Activated T-helper 1 cell treated with anti-CD3 and anti-CD28 coated beads, Interleukin-12 subunit alpha, Interleukin-12 subunit beta, Interleukin-2, Interleukin-4 antibody, amounts not matched to agents 30 ng/mL and 10 ng/mL and 1 ng/mL, durations not matched to agents 14 hours and 24 hours and 36 hours (primary cell): ENCODE measurements at places on chromosomes 4 and X. TPM values are rescaled to one million over a fixed set of nuclear protein-coding genes. Genes with fewer than 3 reads are reported as not detected.
A peak's percentile ranks its signal among the peaks of the same experiment; 100 is the strongest.

GRCh38 chr4:1842993-1843448 lies 12.9 kb downstream of the LETM1 start:
- DNase-seq = no peak
- peaks cover 30% of the 10 kb centered on the region for H3K36me3 ChIP-seq
- peaks cover 17% of the 10 kb centered on the region for H3K4me1 ChIP-seq
- H3K4me3 ChIP-seq = no peak overlapping the region
- H3K27me3 ChIP-seq = no peaks in the 10 kb centered on the region
- H3K27ac ChIP-seq = no peak overlapping the region

- H3K36me3 ChIP-seq = no peaks in the 10 kb centered on the region
- no peaks in the 10 kb centered on the region for H3K27me3 ChIP-seq
- H3K4me3 ChIP-seq = no peak overlapping the region
These were observed 48.6 kb upstream of the RASL11B start for GRCh38 chr4:52813546-52813945.

Gene COL25A1
- total RNA-seq = not detected in 2 replicates

DNA sequence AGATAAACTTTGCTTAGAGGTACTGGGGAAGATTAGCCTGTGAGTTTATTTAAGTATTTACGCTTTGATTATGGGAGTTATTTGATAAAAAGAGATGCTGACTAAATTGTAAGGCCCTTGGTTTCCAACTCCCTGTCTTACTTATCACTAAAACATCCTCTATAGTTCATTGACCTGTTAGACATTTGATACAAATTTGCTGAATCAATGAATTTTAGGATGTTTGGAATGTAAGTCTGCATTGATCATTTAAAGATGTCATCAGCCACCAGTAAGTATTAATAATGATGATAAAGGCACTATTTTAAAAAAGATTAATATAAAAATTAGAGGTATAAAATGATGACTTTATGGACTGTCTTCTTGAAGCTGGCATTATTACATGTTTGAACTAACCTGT lies 340.6 kb downstream of the SPRY1 start:
- H3K4me1 ChIP-seq = no peaks in the 10 kb centered on the region
- H3K27me3 ChIP-seq = peaks cover 2% of the 10 kb centered on the region
- no peak overlapping the region for H3K27ac ChIP-seq
- H3K4me3 ChIP-seq = no peak overlapping the region
- DNase-seq = no peak

- H3K4me3 ChIP-seq = no peak overlapping the region
- no peak for DNase-seq
- H3K27me3 ChIP-seq = peaks cover 5% of the 10 kb centered on the region
- no peaks in the 10 kb centered on the region for H3K36me3 ChIP-seq
These were observed 13.5 kb downstream of the DCHS2 start for GRCh38 chr4:154478128-154478527.

DNA sequence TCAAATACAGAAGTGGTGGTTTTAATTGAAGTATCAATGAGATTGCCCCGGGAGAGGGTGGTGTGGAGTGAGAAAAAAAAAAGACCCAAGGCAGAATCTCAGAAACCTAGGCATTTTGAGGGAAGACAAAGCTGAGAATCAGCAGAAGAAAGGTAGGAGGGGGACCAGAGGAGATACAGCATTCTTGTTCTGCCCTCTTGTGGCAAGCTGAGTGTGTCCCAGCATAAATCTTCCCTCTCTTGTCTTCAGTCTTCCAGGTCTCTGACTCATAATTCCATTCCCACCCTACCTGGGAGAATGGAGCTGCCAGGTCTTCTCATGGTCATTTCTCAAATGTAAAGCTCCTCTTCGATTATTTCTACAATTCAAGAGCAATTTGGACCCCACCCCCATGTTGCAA lies 32.7 kb upstream of the MAGED1 start:
- peaks cover 6% of the 10 kb centered on the region for H3K4me1 ChIP-seq
- H3K27me3 ChIP-seq = no peaks in the 10 kb centered on the region
- H3K4me3 ChIP-seq = no peak overlapping the region
- H3K36me3 ChIP-seq = peaks cover 9% of the 10 kb centered on the region
- no peak overlapping the region for H3K27ac ChIP-seq

Gene MSX1
- total RNA-seq = not detected in 2 replicates

DNA sequence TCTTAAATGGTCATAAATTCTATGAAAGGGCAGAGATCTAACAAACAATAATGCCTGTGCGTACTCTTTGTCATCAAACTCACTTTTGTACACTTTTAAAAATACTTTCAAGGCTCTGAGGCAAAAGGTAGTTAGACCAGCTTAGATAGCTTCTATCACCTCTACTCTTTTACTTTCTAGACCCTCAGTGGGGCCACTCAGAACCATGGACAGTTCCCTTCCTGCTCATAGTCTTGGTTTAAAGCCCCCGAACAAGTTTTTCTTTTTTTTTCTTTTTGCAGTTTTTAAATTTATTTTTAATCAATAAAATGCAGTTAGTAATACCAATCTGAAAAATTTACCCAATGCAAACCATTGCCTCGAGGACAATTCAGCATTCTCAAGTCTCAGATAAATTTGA lies 460.5 kb upstream of the CNKSR2 start:
- no peak for DNase-seq
- no peaks in the 10 kb centered on the region for H3K4me1 ChIP-seq
- H3K36me3 ChIP-seq = no peaks in the 10 kb centered on the region
- no peak overlapping the region for H3K4me3 ChIP-seq
- no peaks in the 10 kb centered on the region for H3K27me3 ChIP-seq

GRCh38 chr4:138673053-138673452 lies 342.5 kb upstream of the NOCT start:
- H3K4me3 ChIP-seq = no peak overlapping the region
- no peak overlapping the region for H3K27ac ChIP-seq
- no peaks in the 10 kb centered on the region for H3K36me3 ChIP-seq
- peaks cover 5% of the 10 kb centered on the region for H3K27me3 ChIP-seq
- no peak for DNase-seq
- H3K4me1 ChIP-seq = no peaks in the 10 kb centered on the region

DNA sequence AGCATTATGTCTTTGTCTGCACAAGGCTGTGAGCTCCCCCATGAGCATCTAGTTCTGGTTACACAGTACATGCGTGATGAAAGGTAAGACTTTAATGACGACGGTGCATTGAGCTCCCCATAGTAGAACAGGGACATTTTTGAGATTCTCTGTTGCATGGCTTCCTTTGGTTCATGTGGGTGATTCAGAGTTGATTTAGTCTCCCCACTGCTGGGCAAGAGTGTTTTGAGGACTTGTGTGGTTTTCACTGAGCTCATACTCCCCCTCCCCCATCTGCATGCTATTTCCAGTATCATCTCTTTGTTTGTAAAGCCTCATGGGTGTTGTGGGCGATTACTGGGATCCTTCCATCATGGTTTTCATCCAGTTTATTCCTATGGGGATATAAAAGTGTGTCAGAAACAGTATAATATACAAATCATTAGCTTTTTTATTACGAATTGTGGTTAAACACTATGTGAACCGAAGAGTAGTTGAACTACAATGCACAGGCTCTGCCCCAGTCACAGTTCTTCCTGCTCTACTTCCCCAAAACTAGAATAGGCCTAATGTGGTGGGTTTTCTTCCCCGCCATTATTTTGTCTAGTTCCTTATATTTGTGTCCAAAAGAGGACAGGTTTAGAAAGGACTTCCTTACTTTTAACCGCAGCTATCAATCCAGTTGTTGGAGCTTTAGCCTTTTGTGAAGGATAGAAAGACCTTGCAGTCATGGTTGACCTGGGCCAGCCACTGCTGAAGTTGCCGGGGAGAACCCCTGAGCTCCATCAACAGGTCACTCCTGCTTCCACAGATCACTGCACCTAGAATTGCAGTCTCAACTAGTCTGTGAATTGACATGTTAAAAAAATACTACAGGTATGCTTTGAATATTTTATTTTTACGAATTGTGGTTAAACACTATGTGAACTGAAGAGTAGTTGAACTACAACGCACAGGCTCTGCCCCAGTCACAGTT lies 30.4 kb downstream of the KIT start:
- no peaks in the 10 kb centered on the region for H3K36me3 ChIP-seq
- H3K27ac ChIP-seq = no peak overlapping the region
- no peak for DNase-seq
- no peak overlapping the region for H3K4me3 ChIP-seq
- peaks cover 6% of the 10 kb centered on the region for H3K4me1 ChIP-seq

Gene ASB5
- total RNA-seq = not detected in 2 replicates

GRCh38 chr4:38371391-38371851 lies 292.6 kb upstream of the KLF3 start:
- H3K27me3 ChIP-seq = peaks cover 7% of the 10 kb centered on the region
- H3K36me3 ChIP-seq = no peaks in the 10 kb centered on the region
- DNase-seq = no peak
- H3K4me1 ChIP-seq = no peaks in the 10 kb centered on the region

- no peaks in the 10 kb centered on the region for H3K36me3 ChIP-seq
- H3K4me1 ChIP-seq = no peaks in the 10 kb centered on the region
- no peak overlapping the region for H3K27ac ChIP-seq
- no peak for DNase-seq
These were observed 200.8 kb downstream of the MGST2 start for GRCh38 chr4:139866276-139866962.

- no peak overlapping the region for H3K4me3 ChIP-seq
- no peaks in the 10 kb centered on the region for H3K27me3 ChIP-seq
- H3K27ac ChIP-seq = no peak overlapping the region
- peaks cover 11% of the 10 kb centered on the region for H3K36me3 ChIP-seq
These were observed 60.6 kb downstream of the NOCT start for GRCh38 chr4:139076016-139076744.

Gene HPSE
- 23.1 and 24.1 TPM in 2 replicates for total RNA-seq

GRCh38 chrX:75522565-75523431 lies at the start of gene ZDHHC15:
ZDHHC15 (minus strand) TSS chrX:75523037; CDS start chrX:75523024, 13 bp downstream.
- no peak within 1 kb of the TSS for H3K27ac ChIP-seq
- H3K27me3 ChIP-seq = no peaks in the 10 kb centered on the region
- peak within 1 kb of the TSS; percentile 81 for H3K4me3 ChIP-seq
- peaks cover 10% of the 10 kb centered on the region for H3K4me1 ChIP-seq
- peak; percentile 7 for DNase-seq
- H3K36me3 ChIP-seq = no peaks in the 10 kb centered on the region

DNA sequence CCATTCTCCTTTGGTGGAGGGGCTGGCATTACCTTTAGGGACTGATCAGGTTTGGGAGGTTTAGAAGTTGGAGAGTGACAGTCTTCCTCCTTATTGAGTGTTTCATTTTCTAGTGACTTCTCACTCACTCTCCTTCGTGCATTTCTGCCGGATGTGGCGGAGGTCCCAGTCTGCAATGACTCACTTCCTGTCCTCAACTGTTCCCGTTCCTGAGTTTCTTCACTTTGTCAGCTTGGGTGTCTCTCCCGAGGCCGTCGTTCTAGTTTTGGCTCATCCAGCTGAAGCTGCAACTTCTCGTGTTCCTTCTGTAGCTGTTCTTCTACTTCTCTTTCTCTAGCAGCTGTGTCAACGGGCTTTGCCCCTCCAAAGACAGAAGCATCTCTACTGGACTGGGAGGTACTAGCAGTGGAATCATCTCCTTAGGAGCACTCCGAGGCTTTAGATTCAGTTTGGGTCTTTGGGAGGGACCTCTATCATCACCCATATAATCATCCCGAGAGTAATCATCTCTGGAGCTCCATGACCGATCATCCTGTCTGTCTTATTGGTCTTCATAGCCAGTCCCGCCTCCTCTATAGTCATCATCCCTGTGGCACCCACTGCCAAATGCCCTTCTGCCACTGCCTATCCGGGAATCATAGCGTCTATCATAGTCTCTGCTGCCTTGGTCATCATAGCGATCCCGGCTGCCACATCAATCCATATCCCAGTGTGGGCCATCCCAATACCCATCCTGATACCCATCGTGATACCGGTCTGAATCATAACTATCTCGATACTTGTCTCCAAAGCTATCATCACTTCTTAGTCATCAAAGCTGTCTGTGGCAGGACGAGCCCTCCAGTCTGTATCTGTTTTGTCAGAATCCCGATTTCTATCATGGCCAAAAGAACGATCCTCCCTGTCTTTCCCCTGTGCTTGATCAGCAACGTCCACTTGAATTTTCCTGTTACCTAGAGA lies 35.3 kb upstream of the VSIG4 start:
- peaks cover 27% of the 10 kb centered on the region for H3K4me1 ChIP-seq
- peaks cover 11% of the 10 kb centered on the region for H3K36me3 ChIP-seq
- H3K27me3 ChIP-seq = no peaks in the 10 kb centered on the region
- H3K4me3 ChIP-seq = peak overlapping the region; percentile 75
- peak overlapping the region; percentile 89 for H3K27ac ChIP-seq

DNA sequence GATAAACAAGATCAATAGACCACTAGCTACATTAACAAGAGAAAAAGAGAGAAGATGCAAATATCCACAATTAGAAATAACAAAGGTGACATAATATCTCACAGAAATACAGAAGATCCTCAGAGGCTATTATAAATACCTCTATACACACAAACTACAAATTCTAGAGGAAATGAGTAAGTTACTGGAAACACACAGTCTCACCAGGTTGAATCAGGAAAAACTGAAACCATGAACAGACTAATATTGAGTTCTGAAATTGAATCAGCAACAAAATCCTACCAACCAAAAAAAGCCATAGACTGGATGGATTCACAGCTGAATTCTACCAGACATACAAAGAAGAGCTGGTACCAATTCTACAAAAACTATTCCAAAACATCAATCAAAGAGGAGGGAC lies 211.8 kb upstream of the CPEB2 start:
- peaks cover 8% of the 10 kb centered on the region for H3K36me3 ChIP-seq
- no peak for DNase-seq
- H3K4me3 ChIP-seq = no peak overlapping the region
- H3K27ac ChIP-seq = peak overlapping the region; percentile 72
- peaks cover 47% of the 10 kb centered on the region for H3K4me1 ChIP-seq

DNA sequence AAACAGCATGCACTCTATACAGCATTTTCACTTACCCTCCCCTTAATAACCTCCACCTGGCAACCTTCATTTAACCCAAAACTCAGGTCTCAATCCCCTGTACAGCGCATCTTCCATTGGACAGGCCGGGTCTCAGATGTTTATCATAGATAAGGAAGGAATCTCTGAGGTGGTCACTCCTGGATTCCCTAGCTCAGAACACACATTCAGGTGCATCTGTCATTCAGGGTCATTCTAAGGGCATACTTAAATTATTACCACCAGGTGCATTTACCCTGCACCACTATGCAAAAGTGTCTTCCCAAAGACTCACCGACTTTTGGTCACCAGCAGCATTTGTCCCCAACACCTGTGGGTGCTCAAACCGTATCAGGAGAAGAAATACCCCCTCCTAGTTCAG lies 144.2 kb downstream of the RELL1 start:
- no peaks in the 10 kb centered on the region for H3K4me1 ChIP-seq
- no peak for DNase-seq
- no peak overlapping the region for H3K4me3 ChIP-seq
- no peak overlapping the region for H3K27ac ChIP-seq
- H3K36me3 ChIP-seq = no peaks in the 10 kb centered on the region
- peaks cover 2% of the 10 kb centered on the region for H3K27me3 ChIP-seq

Gene GLOD5
- total RNA-seq = not detected in 2 replicates
